ENCODE measurements at places on chromosomes 7 and 10.

GRCh38 chr7:27693794-27694193, 31.1 kb upstream of the HIBADH start:
- DNase-seq = peak; percentile 31

DNA sequence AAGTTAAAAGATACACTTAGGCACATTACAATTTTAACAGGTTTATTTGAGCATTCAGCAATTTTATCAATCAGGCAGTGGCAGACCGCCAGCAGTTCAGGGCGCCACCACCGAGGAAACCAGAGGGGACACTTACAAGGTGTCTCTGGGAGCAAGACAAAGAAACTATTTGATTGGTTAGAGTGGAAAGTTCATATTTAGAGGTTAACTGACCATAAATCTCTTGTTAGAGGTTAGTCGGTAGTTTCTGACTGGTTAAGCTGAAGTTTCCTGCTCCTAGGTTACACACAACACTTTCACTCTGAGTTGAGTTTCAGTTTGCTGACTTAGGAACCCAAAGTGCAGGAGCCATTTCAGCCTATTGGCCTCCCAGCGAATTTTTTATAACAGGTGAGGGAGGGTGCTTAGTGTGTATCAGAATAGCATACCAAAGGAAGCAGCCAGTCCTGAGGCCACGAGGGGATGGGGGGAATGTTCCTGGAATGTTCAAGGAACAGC, 10.8 kb upstream of the PVRIG start:
- DNase-seq = no peak

GRCh38 chr7:44167920-44168319, 21.3 kb downstream of the GCK start:
- no peak for DNase-seq

DNA sequence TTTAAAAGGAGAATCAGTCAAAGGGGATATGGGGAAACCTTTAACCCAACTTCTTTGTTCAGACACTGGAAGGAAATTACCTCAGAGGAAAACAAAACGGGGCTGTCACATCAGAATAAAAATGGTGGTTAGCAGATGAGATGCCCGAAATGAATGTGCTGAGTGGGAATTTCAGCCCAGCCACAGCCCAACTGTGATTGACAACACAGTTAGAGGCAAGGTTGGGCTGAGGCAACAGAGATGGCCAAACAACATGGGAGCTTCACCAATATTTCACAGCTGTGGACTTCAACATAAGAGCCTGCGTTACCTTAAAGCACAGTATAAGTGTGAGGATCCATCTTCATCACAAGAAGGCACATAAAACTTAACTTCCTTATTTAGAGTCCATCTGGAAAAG, 133.5 kb upstream of the PTPRZ1 start:
- no peak for DNase-seq

GRCh38 chr10:4034907-4035598, 250.0 kb upstream of the KLF6 start:
- DNase-seq = peak; percentile 41

- no peak for DNase-seq
Observed at GRCh38 chr10:122007415-122007814, 18.5 kb downstream of the TACC2 start.

- DNase-seq = no peak
Observed at GRCh38 chr10:55330486-55330885, 529.5 kb upstream of the PCDH15 start.

DNA sequence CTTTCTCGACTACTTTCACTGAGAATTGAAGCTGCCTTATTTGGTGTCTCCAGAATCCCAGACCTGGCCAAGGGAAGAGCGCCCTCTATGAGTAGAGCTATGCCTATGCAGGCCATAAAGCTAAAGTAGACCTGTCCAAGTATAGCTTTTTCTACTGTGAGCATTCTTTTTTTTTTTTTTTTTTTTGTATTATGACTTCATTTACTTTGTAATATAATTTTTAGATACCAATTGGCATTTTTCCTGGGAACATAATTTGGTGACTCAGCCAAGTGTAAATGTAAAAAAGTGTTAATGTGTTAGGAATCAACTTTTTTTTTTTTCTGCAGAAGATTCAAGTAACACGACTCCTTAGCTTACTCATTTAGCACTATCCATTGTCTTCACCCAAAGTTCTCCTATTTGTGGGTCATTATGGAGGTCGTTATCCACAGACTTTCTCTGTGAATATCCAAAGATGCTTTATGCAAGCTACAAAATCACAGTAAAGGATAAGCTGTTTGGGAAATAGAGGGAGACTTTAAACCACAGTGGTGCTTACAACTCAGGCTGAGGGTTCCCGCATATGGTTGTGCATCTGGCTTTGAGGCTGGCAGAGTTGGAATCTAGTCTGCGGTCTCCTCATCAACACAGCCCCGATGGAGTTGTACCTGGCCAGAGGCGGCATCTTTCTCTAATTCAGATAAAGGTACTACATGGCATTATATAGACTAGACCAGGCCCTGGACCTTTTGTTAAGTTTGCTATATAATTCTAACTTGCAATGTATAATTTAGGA, 1040.2 kb upstream of the SORCS1 start:
- DNase-seq = no peak

DNA sequence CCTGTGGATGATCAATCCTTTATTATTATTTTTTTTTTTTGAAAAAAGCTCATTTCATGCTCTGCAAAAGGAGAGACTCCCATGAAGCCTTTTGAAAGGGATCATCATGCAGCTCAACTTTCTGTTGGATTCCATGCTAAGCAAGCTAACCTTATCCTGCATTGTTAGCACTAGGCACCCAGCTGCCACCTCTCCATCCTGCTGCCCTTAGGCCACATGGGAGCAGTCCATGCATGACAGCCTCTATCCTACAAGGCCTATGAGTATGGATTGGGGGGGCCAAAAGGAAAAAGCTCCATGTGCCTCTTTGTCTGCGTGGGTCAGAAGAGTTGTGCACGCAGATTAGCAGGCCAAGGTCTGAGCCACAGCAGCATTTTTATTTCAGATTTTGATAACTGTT, 19.2 kb downstream of the SMNDC1 start:
- DNase-seq = no peak

DNA sequence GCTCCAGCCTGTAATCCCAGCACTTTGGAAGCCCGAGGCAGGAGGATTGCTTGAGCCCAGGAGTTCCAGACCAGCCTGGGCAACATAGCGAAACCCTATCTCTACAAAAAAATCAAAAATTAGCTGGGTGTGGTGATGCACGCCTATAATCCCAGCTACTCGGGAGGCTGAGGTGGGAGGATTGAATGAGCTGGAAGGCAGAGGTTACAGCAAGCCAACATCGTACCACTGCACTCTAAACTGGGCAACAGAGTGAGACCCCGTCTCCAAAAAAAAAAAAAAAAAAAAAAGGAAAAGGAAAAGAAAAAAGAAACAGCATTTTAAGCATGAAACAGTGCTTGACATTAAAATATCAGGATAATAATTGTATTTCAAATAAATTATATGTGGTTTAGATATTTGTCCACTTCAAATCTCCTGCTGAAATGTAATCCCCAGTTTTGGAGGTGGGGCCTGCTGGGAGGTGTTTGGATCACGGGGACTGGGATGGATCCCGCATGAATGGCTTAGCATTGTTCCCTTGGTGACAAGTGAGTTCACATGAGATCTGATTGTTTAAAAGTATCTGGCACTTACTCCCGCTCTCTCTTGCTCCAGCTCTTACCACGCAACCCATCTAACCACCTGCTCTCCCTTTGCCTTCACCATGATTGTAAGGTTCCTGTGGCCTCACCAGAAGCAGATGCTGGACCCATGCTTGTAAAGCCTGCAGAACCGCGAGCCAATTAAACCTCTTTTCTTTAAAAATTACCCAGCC, 103.4 kb downstream of the SRPK2 start:
- no peak for DNase-seq

- no peak for DNase-seq
Observed at GRCh38 chr7:31340603-31341002, at the start of gene NEUROD6. Gene NEUROD6 (minus strand): TSS chr7:31340726. CDS start chr7:31339268, 1,458 bp downstream.

GRCh38 chr7:156842317-156842716, 50.7 kb downstream of the LMBR1 start:
- no peak for DNase-seq

DNA sequence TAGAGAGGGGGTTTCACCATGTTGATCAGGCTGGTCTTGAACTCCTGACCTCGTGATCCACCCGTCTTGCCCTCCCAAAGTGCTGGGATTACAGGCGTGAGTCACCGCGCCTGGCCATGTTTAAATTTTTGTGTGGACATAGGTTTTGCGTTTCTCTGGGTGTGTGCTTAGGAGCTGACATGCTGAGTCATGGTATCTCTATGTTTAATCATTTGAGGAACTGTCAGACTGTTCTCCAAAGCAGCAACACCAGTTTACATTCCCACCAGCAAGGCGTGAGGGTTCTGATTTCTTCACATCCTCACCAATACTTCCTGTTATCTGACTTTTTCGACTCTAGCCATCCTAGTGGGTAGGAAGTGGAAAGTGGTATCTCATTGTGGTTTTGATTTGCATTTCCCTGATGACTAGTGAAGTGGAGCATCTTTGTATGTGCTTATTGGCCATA, 153.7 kb downstream of the DNAJB6 start:
- peak; percentile 19 for DNase-seq

DNA sequence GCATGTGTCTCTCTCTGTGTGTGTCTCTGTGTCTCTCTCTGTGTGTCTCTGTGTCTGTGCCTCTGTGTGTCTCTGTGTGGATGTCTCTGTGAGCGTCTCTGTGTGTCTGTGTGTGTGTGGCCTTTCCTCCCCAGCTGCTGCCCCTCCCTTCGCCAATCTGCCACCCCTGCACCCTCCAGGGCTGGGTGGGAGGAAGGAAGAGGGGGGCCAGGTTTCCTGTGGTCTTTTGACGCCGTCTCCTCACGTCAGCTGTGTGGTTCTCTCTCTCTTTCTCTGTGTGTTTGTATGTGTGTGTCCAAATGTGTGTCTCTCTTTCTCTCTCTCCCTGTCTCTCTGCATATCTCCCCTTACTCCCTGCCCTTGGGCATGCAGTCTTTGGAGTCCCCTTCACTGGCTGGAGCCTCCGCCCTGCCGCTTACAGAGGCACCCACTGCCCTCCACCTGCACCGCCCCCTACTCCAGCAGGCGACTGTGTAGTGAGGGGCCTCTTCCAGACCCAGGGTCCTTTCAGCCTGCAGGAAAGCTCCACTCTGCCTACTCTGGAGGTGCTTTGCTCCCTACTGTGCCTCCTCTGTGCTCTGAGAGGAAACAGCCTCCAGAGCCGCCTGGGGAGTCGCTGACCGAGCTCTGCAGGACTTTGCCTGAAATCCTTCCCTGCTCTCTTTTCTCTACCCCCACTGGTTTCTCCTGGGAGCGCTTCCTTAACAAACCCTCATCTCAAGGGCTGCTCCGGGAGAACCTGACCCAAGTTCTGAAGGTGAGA, 44.2 kb upstream of the C10orf71 start:
- no peak for DNase-seq

GRCh38 chr7:135858851-135859250, 110.2 kb upstream of the FAM180A start:
- no peak for DNase-seq

DNA sequence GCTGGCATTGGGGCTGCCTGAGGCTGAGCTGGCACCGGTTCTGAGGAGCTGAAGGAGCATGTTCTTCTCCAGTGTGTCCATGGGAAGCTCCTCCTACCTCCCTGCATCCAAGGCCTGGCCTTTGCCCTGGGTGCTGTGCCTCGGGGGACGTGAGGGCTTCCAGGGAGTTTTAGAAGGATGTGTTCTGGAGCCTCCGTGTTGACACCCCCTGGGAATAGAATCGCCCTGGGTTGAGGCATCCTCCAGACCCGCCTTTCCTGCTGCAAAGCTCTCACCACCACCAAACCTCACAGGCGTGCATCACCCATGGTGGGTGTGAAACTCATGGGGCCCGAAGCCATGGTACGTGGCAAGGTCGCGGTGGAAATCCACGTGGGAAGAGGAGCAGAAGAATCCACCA, 95.4 kb downstream of the DYNC2I1 start:
- DNase-seq = no peak

DNA sequence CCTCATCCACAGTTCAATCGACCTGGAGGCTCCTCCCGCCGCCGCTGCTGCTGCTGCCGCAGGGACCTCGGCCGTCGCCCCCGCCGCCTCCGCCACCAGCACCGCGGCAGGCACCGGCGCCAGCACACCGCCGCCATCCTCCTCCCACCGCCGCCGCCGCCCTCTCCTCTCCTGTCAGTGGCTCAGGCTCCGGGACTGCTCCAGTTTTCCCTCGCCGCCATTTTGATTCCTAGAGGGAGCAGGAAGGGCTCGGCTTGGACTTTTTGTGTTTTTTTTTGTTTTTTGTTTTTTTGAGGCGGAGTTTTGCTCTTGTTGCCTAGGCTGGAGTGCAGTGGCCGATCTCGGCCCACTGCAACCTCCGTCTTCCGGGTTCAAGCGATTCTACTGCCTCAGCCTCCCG, 3.0 kb upstream of the MCM10 start:
- no peak for DNase-seq

- DNase-seq = peak; percentile 30
Observed at GRCh38 chr10:117391436-117392205, 16.4 kb upstream of the PDZD8 start.

DNA sequence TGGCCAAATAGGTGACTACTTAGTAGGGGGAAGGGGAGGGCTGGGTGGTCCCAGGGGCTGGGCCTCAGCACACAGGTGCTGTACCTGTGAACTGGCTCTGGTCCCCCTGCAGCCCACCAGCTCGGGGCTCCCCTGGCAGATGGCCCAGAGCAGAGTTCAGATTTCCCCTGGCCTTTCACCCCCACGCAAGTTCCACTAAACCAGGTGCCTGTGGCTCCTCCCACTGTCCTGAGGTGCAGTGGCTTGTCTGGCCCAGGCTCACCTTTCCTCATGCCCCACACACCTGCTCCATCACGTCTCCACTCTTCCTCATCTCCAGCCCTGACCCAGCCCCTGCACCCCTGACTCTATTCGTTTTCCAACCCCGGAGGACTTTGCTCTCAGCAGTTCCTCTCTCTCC, 47.3 kb upstream of the OPALIN start:
- DNase-seq = no peak

DNA sequence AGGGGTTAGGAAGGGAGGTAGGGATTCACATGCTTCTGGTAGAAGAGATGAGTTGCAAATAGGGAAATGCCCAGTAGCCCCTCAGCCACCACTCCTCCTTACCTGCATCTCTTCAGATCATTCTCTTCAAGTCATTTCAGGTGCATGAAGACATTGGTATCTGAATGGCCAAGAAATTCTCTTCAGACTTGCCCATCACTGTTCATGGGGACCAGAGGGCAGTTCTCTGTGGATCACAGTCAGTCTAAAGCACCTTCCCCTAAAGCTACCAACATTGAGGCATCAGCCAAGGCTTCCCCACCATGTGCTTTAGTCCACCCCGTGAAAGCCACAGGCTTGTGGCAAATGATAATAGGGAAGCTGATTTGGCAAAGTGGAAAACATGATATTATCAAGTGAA, 319.4 kb upstream of the ZNF32 start:
- no peak for DNase-seq

DNA sequence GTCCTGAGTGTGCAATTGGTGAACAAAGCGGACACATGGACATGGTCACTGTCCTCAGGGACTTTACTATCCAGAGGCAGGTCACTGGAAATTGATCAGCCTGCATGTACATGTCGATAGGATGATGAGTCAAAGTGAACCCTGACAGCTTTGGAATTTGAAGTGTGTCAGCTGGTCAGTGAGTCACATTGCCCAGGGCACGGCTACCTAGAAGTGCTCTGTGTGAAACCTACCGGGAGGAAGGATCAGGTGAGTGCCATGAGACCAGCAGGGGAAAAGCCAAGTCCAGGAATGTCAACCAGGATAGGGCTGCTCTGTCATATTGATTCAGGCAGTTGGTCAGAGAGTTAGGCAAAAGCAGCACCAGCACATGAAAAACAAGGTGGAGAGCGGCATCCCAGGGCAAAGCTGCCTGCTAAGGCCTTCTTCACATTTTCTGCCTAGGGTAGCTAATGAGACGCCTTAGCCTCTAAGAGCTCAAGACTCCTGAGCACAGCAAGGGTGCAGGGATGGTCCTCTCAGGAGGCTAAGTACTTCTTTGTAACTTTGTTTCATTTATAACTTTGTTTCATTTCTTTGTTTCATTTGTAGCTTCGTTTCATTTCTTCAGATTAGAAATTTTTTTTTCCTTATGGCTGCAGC, 19.4 kb upstream of the PDCD4 start:
- DNase-seq = peak; percentile 12

Measured in IMR-90 (cell line).